ENCODE measurements at places on chromosomes 7 and 10. TPM values are rescaled to one million over a fixed set of nuclear protein-coding genes. Genes with fewer than 3 reads are reported as not detected.

Gene SH2D4B
- polyA plus RNA-seq, result not detected

Gene SLK
- 6.7 TPM for polyA plus RNA-seq

Gene STK17A
- polyA plus RNA-seq, result 424 TPM

Gene KCNMA1
- not detected for polyA plus RNA-seq

Gene STEAP2
- not detected for polyA plus RNA-seq

Gene DNAJC12
- not detected for polyA plus RNA-seq

Gene BTBD16
- polyA plus RNA-seq, result not detected

Gene GIMAP7
- polyA plus RNA-seq, result 1.8 TPM

Gene OR2A5
- not detected for polyA plus RNA-seq
